ENCODE measurements at places on chromosomes 1 and 21.

- no peak for DNase-seq
Observed at GRCh38 chr1:59367301-59368007, 70.6 kb downstream of the FGGY start.

DNA sequence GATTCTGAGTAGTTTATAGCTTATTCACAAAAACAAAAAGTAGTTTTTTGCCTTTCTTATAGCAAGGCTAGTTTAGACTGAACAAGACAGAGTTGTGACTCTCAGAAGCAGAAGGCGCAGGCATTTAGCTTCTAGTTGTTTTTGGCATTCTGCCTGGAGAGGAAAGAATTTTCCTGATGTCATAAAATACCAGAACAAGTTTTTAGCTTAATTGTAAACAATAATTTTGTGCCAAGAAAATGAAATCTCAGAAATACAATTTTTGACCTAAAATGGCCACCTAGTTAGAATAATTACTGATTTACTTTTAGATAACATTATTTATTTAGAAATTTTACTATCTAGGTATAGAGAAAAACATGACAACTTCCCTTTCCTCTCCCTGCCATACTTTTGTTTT, 1.0 kb downstream of the DNAJB4 start:
- no peak for DNase-seq

DNA sequence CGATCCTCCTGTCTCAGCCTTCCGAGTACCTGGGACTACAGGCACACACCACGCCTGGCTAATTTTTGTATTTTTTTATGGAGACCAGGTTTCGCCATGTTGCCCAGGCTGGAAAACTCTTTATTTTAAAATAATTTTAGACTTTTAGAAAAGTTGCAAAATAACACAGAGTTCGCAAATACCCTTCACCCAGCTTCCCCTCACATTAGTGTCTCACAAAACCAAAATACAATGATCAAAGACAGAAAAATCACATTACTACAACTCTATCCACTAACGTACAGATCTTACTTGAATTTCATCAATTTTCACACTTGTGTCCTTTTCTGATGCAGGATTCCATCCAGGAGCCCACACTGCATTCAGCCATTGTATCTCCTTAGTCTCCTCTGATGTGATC, 58.8 kb upstream of the ERRFI1 start:
- no peak for DNase-seq

GRCh38 chr21:34926803-34927467, 122.2 kb downstream of the RUNX1 start:
- no peak for DNase-seq

- DNase-seq, result no peak
Observed at GRCh38 chr1:22747021-22747734, 36.5 kb downstream of the EPHB2 start.

GRCh38 chr1:161091796-161092507, 2.6 kb upstream of the NECTIN4 start:
- DNase-seq, result no peak

DNA sequence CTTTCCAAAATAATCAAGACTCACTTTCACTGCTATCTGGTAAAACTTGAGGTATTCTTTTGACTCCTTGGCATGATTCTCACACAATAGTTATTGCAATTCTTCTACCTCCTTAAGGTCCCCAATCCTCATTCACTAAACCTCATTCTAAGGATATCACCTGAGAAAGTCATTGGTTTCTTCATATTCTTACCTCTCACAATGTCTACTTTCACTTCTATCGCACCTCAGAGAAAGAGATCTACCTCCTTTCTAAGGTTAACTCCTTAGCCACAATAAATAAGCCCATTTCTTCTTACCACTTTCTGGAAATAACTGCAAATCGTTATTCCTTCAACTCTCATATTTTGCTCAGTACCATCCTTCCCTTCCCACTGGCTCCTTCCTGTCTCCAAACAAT, 18.7 kb downstream of the HNRNPR start:
- DNase-seq, result no peak

DNA sequence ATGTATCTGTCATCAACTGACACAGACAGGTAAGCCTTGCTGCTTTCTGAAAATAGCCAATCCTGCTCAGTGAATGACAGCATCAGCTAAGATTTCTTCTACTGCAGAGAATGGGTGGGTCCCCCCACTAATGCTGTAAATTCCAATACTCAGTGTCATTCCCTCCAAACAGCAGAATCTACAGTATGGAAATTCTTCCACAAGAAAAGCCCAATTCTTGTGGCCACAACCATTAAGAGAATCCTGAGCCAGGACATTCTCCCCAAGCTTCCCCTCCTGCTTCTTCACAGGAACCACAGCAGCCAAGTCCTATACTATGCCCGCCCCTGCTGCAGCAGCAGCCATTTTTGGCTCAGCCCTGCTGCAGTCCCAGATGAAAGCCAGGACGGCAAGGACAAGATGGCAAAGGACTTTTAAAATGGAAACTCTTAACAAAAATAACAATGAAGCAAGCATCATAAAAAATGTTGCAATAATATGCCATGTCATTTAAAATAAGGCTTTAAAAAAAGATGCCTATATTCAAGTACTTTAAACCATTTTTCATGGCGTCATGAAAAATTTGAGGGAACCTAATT, 26.8 kb downstream of the EIF4G3 start:
- DNase-seq, result no peak

DNA sequence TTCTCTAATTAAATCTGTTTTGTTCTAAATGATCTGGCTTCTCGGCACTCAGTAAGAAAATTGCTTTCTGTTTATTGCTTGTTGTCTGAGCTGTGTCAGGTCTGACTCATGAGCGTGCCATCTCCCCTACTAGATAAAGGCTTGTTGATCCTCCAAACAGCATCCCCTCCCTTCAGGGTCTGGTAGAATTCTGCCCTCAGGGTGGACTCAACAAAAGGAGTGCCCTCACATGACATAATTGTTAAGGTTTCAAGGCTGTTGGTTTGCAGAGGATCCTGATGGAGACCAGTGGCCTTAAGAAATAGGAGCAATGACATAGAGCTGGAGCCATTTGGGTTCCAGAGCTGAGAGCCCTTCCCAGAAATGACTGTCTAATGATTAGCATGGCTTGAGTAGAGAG, 36.0 kb upstream of the ATP2B4 start:
- DNase-seq, result no peak

- DNase-seq, result no peak
Observed at GRCh38 chr1:243406424-243406823, 150.6 kb downstream of the SDCCAG8 start.

DNA sequence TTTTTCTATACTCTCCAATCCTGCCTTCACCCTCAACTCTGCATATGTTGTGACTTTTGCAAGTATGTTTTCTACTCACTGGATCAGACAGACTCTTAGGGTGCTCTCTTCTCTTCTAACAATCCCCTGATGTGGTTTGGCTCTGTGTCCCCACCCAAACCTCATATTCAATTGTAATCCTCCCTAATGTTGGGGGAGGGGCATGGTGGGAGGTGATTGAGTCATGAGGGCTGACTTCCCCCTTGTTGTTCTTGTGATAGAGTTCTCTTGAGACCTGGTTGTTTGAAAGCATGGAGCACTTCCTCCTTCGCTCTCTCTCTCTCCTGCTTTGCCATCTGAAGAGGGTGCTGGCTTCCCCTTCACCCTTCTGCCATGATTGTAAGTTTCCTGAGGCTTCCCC, 148.9 kb upstream of the IGSF21 start:
- no peak for DNase-seq

- no peak for DNase-seq
Observed at GRCh38 chr1:25873120-25873519, 2.4 kb downstream of the PAQR7 start.

GRCh38 chr1:162562470-162562828, 927 bp downstream of the UAP1 start:
- no peak for DNase-seq

DNA sequence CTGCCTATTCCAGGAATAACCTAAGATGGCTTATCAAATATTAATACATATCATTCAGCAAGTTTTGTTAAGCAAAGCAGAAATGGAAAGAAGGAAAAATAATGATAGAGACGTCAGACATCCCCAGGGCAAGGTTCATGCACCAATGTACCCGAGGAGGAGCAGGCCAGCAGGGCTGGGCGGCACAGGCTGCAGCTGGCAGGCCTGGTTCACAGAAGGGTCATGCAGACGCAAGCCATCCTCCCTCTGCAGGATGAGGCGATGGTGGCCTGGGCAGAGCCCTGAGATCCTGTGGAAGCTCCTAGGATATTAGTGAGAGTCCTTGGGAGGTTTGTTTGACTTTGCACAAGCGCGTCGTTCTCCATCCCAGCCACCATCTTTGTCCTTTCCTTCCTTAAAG, 30.0 kb downstream of the BATF3 start:
- DNase-seq, result no peak

DNA sequence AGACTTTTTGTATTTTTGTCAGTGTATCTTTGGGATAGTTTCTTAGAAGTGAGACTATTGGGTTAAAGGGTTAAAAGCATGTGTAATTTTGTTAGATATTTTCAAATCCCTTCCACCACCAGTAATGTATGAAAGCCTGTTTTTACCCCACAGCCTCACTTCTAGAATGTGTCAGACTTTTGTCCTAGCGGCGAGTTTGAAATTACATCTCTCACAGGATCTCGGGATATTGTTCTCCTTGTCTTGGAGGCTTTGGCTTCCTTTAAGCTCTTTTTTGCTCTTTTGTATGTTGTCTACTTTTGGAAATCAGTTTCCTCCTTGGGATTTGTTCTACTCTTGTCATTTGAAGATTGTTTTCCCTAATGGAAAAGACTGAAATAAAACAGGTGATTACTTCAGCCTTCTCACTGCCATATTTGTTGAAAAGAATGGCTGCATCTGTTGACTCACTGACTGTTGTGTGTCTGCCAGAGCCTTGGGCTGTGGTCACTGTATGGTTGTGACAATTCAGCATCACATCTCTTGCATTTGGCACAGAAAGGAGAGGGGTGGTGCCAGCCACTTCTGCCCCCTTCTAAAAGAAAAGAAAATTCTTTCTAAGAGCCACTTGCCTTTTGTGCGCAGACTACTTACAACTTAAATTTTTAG, 22.6 kb downstream of the ST3GAL3 start:
- DNase-seq, result no peak

DNA sequence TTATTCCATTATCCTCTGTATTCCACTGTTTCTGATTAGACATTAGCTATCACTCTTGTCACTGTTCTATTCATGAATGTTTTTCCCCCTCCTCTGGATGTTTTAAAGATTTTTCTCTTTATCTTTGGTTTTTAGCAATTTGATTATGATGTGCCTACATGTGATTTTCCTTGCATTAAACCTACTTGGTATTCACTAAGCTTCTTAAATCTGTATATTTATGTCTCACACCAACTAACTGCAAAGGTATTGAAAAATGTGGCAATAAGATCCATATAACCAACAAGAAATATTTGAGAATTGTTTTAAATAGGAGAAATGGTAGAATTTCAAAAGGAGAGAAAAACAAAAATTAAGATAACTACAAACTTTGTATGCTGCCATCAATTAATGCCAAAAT, 25.2 kb downstream of the FAF1 start:
- DNase-seq, result no peak

- DNase-seq, result no peak
Observed at GRCh38 chr1:204104331-204105130, 31.6 kb downstream of the SOX13 start.

DNA sequence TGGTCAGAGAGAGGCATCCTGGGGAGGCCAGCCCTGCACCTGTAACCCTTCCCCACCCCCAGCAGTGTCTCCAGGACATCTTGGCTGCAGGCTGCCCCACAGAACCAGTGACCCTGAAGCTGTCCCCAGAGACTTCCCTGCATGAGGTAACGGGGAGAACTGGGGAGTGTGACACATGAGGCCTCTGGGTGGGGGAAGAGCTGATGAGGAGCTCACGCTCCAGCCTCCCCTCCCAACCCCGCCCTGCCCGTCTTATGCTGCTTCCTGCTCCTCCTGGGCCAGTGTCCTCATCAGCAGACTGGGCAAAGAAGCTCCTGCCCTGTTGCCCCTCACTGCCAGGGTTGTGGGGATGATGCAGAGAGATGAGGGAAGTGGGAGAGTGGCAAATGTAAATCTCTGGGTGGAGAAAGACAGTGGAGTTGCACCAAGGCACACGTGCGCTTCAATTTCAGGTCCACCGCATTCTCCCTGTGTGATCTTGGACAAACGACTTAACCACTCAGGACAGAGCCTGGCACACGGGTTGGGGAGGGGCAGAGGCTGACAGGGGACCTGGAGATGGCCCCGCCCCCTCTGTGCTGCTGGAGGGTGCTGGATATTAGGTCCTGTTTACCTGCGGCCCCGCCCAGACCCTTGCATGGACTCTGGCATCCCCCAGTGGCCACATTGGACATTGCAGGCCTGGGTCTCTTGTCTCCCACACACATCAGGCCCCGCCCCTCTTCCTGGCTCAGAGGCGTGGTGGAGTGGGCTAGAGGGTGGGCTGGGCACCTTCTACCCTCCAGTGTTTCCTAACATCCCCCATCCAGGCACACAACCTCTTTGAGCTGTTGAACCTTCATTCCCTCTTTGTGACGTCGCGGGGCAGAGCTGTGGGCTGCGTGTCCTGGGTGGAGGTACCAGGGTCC, 12.3 kb downstream of the CLCNKB start:
- DNase-seq, result peak; percentile 87

Measured in stimulated activated CD4-positive, alpha-beta T cell treated with anti-CD3 and anti-CD28 coated beads, Interleukin-1b, Interleukin-23, amount 100 ng/mL, for 24 hours (primary cell).